ENCODE measurements at places on chromosomes 4 and X.

DNA sequence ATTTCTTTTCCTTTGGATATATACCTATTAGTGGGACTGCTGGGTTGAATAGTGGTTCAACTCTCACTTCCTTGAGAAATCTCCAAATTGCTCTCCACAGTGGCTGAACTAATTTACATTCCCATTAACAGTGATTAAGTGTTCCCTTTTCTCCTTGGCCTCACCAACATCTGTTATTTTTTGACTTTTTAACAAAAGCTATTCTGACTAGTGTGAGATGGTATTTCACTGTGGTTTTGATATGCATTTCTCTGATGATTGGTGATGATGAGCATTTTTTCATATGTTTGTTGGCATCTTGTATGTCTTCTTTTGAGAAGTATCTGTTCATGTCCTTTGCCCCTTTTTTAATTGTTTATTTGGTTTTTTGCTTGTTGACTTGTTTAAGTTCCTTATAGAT lies 413.0 kb downstream of the MAPK10 start:
- DNase-seq: no peak

GRCh38 chr4:104025251-104025650 lies 305.5 kb upstream of the TACR3 start:
- no peak for DNase-seq

- DNase-seq: no peak
Observed at GRCh38 chrX:110561034-110561433, 202.4 kb downstream of the RTL9 start.

DNA sequence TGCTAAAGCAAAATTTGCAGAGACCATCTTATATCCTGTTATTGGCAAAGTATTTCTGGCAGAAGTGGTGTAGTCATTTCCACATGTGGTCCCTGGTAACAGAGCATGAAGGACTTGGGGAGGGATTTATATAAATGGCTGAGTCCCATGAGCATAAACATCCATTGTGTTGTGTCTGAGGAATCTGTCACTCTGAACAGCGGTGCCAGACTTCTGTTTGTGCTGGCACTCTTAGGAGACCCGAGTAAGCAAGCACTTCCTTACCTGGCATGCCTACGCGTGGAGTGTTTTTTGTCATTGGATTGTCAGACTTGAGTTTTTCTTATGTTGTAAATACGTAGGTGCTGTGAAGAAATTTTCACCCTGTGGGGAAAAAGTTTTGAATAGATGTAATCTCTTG lies 285.9 kb downstream of the ARHGAP10 start:
- no peak for DNase-seq

DNA sequence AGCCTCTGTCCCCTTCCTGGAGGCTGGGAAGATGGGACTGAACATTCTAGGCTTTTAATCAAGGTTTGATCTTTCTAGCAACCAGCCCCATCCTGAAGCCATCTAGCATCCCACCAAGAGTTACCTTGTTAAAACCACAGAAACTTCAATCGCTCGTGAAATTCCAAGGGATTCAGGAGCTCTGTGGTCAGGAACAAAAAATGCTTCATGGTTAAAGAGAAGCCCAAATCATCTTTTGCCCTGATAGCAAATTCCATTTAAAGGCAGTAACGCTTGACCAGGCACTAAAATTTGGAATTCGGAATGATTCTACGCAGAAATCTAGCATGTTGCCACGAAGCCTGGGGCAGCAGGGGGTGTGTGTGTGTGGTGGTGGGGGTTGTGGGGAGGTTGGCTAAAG lies 47.8 kb downstream of the CASP6 start:
- no peak for DNase-seq

GRCh38 chr4:99696801-99697200 lies 39.2 kb upstream of the C4orf54 start:
- no peak for DNase-seq

- DNase-seq: no peak
Observed at GRCh38 chr4:184513802-184514120, 39.4 kb upstream of the IRF2 start.

GRCh38 chr4:110609044-110609750 lies 13.7 kb downstream of the PITX2 start:
- no peak for DNase-seq

GRCh38 chr4:47551682-47552081 lies 66.6 kb downstream of the ATP10D start:
- no peak for DNase-seq

- DNase-seq: no peak
Observed at GRCh38 chrX:1904663-1905218, 289.9 kb downstream of the ASMT start.

GRCh38 chr4:121464854-121465253 lies 84.0 kb upstream of the QRFPR start:
- DNase-seq: no peak

DNA sequence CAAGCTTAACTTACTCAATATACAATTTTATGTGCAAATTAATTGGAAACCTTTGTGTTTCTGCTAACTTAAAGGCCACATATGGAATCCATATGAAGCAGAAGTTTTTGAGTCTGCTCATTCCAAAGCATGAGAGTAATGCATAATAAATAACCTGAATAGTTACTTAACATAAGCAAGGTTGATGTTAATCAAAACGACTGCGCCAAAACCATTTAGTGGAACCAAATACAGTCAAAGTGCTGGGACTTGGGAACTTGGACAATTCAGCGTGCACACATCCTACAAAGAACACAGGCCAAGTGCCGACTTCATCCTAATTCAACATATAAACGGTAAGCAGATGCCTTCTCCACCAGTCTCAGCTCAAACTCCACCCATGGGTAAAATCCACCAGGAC lies 17.0 kb downstream of the TSPAN5 start:
- DNase-seq: no peak

DNA sequence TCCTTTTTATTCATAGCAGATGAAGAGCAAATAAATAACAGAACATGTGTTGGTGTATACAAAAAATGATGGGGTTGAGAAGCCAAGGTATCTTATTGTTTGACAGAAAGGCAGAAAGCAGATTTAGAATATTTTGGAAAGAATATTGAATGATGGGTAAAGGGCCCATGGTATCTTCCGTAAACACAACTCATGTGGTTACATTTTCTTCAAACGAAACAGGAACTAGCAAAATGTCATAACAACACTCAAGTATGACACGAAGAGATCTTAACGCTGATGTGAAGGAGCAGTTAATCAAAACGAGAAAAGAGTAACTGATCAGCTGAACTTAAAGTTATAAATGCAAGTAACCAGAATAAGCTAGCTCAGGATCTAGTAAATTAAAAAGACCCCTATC lies 195.7 kb upstream of the GK2 start:
- no peak for DNase-seq

DNA sequence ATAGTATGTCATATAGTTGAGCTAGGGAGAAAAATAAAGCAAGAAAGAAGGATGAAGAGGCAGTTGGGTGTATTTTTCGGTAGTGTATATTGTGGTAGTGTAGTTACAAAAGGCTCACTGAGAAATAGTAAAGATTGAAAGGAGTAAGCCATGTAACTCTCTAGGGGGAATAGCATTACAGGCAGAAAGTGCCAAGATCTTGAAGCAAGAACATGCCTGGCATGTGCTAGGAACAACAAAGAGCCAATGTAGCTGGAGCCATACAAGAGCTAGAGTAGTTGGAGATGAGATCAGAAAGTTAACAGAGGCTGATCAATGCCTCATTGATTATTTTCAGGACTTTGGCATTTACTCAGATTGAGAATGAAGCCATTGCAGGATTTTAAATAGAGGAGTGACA lies 3.0 kb downstream of the ABCE1 start:
- DNase-seq: no peak

- DNase-seq: no peak
Observed at GRCh38 chrX:134929808-134930207, 61.0 kb upstream of the SMIM10 start.

DNA sequence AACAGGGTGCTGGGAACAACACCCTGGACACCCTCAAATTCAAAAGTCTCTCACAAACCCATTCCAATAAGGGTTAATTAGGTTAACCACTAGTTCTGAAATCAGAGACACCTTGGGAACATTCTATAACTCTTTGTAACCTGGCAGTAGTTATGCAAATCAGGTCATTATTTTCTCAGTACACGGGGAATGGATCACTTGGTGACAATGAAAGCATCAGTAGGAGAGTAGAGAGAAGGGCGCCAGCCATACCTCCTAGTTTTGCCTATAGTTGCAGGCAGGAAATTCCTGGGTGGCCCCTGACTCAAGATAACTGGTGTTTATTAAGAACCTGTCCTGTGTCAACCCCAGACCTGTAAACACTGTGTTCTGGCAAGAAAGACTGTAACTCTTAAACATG lies 2.5 kb downstream of the CCDC110 start:
- no peak for DNase-seq

DNA sequence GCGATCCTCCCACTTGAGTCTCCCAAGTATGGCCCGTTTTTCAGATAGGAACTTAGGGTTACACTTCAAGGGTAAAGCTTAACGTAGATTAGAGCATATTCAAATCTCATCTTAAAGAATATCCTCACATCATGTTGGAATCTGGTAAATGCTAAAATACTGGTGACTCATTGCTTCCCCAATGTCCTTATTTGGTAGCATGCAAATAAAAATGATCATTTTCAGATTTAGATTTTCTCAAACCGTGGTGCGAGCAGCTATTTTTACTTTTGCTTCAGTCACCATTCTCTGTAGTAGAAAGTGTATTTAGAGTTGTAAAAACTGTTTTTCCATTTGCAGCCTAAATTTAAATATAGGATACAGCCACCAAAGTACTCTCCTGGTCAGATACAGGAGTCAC lies 101.5 kb upstream of the MAML3 start:
- no peak for DNase-seq

GRCh38 chrX:110584083-110584482 lies 211.5 kb downstream of the CHRDL1 start:
- DNase-seq: no peak

- no peak for DNase-seq
Observed at GRCh38 chr4:139815778-139816601, 150.4 kb downstream of the MGST2 start.

- no peak for DNase-seq
Observed at GRCh38 chrX:50100188-50100587, 100.6 kb downstream of the AKAP4 start.

- no peak for DNase-seq
Observed at GRCh38 chr4:15151033-15151432, 148.8 kb downstream of the CPEB2 start.

DNA sequence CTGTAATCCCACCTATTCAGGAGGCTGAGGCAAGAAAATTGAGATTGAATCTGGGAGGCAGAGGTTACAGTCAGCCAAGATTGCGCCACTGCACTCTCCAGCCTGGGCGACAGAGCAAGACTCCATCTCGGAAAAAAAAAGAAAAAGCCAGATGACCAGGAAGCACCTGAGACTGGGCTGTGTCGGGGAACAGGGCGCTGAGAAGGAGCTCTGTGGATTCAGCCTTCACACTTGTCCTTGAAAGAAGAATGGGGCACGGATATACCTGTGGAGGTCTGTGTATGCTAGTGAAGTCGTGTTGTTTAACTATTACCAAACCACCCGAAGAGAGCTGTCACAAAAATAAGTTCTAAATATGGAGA lies 39.3 kb upstream of the TADA2B start:
- no peak for DNase-seq

GRCh38 chrX:73239242-73239641 lies 24.6 kb upstream of the NAP1L2 start:
- no peak for DNase-seq

GRCh38 chrX:110509755-110510532 lies 151.3 kb downstream of the RTL9 start:
- no peak for DNase-seq

DNA sequence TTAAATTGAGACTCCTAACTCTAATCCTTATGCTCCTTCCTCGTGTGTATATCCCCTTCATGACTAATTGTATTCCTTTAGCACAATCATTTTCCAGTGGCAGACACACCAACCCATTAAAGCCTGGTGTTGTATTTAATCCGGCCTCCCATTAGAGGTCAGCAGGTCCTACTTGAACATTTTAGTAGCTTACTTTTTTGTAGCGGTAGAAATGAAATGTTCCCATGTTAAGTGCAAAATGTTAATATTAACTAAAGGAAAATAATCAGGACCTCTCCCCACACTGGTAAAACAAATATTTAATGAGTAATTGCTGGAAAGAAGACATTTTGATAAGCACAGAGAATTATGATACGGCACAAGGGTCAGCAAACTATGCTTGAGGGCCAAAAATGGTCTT lies 3.4 kb downstream of the RAB33B start:
- no peak for DNase-seq

- DNase-seq: no peak
Observed at GRCh38 chr4:165439344-165439743, 60.5 kb downstream of the CPE start.

Data from NCI-H748 treated with DMSO at 0.1 percent for 48 hours (cell line).